ENCODE measurements at places on chromosomes 5 and 9.

DNA sequence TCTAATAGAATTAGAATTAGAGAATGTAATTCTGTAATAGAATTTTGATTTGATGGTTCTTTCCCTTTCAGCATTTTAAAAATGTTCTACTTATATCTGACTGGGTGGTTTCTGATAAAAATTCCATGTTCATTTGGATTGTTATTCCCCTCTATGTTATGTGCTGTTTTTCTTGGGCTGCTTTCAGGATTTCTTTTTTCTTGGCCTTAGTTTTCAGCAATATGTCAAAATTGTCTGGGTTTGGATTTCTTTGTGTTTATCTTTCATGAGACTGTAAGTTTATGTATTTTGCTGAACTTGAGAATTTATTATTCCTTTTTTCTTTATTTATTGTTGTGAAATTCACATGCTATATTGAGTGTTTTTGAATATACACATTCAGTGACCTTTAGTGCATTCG lies 189.1 kb downstream of the RANBP17 start:
- DNase-seq, result no peak

DNA sequence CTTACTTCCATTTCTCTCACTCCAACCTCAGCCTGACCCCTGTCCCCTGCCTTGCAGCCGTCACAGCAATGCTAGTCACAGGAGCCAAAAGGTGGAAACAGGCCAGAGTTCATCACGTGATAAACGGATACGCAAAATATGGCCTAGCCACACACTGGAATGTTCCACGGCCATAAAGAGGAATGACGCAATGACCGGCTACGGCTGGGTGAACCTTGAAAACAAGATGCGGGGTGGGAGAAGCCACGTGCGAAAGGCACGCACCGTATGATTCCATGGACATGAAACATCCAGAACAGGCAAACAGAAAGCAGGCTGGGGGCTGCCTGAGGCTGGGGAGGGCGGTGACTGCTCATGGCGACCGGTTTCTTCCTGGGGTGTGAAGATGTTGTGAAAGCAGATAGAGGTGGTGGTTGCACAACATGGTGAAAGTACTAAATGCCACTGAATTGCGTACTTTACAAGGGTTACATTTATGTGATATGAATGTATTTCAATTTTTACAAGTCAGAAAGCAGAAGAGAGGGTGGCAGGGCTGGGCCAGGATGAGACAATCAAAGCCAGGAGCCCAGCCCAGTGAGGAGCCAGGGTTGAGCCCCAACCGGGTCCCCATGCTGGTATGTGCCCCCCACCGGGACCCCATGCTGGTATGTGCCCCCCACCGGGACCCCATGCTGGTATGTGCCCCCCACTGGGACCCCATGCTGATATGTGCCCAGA lies 117.8 kb upstream of the SARDH start:
- peak; percentile 94 for DNase-seq

DNA sequence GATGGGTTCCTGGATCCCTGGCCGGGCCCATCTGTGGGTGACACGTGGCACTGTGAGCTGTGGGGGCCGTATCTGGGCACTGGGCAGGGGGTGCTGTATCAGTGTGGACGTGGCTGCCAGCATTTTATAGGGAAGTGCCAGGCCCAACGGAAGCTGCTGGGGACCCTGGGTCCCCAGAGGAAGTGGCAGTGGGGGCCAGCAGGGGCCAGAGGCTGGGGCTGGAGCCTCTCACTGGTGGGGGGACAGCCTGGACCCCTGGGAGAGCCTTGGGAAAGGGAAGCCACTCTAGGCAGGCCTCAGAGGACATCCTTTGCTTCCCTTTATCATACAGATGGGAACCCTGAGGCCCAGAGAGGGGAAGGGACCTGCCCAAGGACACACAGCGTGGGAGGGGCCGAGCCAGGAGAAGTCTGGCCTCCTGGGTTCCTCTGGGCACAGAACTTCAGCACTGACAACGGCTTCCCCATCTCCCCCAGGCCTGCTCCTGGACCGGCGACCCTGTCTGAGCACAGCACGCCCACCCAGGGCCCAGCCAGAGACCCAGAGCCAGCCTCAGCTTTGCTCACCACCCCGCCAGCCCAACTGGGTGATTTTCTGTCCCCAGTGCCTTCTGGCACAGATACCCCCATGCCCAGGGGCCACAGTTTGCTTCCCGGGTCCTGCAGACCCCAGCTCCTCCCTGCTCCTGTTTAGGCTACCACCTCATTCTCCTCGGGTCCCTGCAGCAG lies 15.5 kb upstream of the LAMC3 start:
- no peak for DNase-seq

GRCh38 chr5:168790671-168791250 lies 211.6 kb upstream of the PANK3 start:
- DNase-seq, result no peak

- no peak for DNase-seq
These were observed at the start of gene PCDHB6 for GRCh38 chr5:141149812-141150211. Gene PCDHB6, plus strand, starts transcription at chr5:141150057. Its CDS starts 201 bp downstream, at chr5:141150258.

GRCh38 chr9:127506814-127507750 lies 55.8 kb downstream of the LRSAM1 start:
- no peak for DNase-seq

DNA sequence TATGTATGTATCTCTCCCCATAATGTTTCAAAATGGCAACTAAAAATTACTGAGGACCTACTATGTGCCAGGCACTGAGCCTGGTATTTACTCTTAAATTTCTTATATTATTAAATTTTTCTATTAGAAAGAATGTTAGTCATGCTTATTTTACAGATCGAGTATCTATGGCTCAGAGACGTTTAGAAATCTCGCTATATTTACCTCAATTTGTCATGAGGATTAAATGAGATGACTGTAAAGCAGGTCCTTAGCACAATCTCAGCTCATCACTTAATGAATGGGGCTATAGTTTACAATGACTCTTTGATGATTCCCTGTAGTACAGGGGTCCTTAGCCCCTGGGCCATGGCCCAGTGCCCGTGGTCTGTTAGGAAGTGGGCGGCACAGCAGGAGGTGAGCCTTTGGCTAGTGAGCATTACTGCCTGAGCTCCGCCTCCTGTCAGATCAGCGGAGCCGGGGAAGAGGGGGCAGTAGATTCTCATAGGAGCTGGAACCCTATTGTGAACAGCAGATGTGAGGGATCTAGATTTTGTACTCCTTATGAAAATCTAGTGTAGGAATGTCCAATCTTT lies 15.5 kb downstream of the ENC1 start:
- DNase-seq, result no peak

DNA sequence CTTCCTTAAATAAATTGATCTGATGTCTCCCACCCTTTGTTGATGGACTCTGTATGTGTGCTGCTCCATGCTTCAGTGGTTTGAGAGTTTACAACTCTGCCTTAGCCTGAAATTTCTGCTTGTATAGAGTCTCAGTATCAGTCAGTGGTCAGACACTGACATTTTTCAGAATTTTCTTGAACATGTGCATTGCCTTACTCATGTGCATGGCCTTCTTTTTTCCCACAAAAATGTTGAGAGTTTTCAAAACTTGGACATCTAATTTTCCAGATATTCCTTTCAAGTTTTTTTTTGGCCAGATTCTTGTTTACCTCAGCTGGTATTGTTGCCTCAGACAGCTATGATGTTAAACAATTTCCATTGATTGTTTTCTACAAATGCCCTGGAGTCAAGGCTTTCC lies 427.1 kb upstream of the CHD1 start:
- DNase-seq, result no peak

- DNase-seq, result no peak
These were observed 11.5 kb upstream of the CAAP1 start for GRCh38 chr9:26904070-26904469.

- no peak for DNase-seq
These were observed 3.2 kb downstream of the TOR2A start for GRCh38 chr9:127731938-127732337.

GRCh38 chr5:129904667-129905472 lies 605 bp downstream of the CHSY3 start:
- no peak for DNase-seq

DNA sequence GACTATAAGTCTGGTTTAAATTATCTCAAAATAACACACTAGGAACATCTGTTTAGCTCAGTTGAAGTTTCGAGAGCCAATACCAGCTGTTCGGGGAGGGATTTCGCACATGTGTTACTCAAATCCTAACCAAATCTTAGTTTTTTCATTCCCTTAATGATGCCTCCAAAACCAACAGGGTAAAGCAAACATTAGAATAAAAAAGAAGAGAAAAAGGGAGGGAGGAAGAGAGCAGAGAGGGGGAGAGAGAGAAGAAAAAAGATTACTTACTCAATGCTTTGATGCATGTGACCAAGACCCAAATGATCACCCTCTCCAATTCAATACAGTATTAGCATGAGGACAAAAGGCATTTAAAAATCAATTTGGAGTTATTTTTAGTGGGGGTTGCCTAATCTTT lies 86.0 kb upstream of the NR5A1 start:
- no peak for DNase-seq

DNA sequence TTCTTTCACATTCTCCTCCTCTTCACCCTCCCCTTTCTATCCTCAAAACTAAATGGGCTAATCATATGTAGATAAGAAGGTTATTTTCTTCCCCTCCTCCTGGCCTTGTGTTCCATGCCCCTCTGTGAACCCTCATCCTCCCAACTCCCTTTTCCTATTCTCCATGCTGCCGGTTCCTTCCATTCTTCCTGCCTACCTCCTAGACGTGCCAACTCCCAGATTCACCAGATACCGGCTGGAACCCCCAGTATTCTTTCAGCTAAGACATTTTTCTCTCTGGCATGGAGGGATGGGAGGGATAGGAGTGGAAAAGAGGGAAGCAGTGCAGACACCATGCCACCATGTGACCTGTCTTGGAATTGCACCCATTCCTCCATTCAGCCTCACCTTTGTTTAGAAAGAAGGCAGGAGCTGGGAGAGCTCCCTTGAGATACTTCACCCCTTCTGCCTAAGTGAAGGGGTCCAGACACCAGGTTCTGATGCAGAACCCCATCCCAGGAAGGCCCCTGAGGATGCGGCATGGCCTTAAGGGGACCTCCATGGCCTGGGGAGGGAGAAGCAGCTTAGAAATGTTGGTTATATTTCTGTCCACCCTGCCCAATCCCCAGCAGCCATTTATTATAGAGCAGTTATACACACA lies 4.8 kb downstream of the DNAJB5 start:
- no peak for DNase-seq

GRCh38 chr9:8424786-8425410 lies 625.3 kb upstream of the DMAC1 start:
- DNase-seq, result no peak

DNA sequence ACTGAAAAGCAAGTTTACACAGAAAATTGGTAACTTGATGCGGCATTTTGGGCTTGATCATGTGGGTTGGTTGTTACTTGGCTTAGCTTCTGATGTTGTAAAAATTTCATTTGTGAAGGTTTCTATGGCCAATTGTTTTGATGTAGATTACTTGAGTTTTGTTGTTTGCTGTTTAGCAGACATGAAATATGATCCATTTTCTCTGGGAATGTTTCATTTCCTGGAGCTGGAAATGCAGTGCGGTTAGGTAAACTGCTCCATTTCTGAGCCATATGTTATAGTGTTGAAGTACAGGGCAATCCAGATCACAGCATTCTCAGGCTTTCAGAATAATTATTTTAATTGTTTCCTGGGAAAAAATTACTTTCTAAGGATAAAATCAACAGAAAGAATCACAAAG lies 396.9 kb downstream of the ENC1 start:
- DNase-seq, result no peak

DNA sequence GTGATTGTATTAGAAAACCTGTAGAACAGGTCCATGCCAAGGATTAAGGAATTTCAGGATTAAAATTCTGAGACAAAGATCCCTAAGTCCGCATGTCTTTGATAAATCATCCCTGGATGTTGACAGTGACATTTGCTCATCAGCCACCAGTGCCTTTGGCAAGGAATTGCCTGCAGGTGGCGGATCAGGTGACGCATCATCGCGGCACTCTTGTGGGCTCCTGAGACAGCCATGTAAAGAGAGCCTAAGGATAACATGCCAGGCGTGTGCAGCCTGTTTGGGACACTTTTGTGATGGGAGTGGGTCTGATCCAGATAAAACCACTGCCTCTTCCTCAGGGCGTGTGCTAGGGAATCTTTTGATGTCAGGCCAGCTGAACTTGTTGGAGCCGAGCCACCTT lies 40.6 kb downstream of the ADCY2 start:
- no peak for DNase-seq

Data from GM04504 (cell line).